ENCODE measurements at places on chromosomes 12 and 14.

- DNase-seq, result no peak
Measured at GRCh38 chr12:9118158-9118557, 2.4 kb upstream of the A2M start.

DNA sequence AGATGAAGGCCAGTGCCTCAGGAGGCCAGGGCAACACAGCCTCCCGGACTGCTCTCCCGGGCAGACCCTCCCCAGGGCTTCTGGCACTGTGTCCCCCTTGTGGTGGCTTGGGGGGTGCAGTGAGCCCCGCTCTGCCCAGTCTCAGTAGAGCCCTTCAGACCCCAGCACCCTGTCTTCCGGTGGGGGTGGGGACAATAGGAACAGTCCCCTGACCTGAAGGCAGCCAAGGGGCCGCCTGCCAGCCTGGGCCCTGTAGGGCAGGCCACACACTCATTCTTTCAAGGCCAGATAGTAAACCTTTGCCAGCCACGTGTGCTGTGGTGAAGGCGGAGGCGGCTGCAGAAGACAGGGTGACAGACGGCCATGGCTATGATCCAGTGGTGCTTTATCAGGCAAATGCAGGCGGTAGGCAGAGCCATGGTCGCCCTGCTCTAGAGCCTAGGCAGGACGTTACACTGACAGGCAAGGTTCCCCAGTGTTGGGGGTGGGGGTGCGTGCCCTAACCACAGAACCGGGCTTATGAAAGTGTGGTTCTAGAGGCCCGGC, 15.0 kb downstream of the ZFYVE21 start:
- DNase-seq, result no peak

GRCh38 chr12:125050868-125051267, 14.4 kb upstream of the AACS start:
- no peak for DNase-seq

DNA sequence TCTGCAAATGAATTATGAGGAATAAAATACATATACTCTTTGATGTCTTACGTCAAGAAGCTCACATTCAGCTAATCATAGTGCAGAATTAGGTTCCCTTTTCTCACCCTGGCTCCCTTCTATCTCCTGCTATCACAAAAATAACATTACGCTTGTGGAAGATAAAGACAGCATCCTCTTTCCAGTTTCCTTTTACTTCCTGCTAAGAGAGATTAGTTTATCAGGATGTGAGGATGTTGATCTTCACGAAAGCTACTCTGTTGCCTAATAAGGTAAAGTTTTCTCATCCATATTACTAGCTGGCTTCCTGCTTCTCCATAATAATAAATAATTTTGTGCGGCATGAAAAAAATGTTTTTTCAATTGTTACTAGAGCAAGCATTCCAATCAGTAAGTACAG, 217.7 kb upstream of the DCN start:
- DNase-seq, result no peak

- no peak for DNase-seq
Measured at GRCh38 chr12:74431801-74432200, 105.8 kb upstream of the ATXN7L3B start.

GRCh38 chr12:121455766-121456420, 56.0 kb downstream of the RNF34 start:
- no peak for DNase-seq

DNA sequence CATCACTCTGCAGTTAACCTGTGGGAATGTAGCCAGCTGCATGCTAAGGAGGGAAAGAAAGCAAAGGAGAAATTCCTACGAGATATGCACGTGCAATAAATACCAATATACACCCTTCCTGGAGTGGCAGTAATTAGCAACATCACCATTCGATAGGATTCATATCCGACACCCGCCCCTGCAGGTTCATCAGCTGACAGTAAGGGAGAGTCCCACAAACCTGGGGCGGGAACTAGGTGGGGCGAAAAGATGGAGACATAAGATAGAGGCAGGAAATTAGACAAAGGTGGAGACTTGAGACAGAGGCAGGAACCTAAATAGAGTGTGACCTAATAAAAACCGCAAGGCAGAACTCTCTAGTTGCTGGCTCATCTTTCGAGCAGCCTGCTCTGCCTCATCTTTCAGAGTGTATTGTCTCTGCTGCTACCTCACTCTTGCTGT, 51.6 kb downstream of the PLEKHG3 start:
- DNase-seq, result no peak

GRCh38 chr12:54225666-54226065, 36.9 kb upstream of the SMUG1 start:
- no peak for DNase-seq

- no peak for DNase-seq
Measured at GRCh38 chr12:76859611-76860010, 19.2 kb downstream of the CSRP2 start.

GRCh38 chr12:92360543-92360942, 214.9 kb upstream of the BTG1 start:
- DNase-seq, result no peak

- DNase-seq, result no peak
Measured at GRCh38 chr12:30930641-30931040, 4.1 kb downstream of the TSPAN11 start.

DNA sequence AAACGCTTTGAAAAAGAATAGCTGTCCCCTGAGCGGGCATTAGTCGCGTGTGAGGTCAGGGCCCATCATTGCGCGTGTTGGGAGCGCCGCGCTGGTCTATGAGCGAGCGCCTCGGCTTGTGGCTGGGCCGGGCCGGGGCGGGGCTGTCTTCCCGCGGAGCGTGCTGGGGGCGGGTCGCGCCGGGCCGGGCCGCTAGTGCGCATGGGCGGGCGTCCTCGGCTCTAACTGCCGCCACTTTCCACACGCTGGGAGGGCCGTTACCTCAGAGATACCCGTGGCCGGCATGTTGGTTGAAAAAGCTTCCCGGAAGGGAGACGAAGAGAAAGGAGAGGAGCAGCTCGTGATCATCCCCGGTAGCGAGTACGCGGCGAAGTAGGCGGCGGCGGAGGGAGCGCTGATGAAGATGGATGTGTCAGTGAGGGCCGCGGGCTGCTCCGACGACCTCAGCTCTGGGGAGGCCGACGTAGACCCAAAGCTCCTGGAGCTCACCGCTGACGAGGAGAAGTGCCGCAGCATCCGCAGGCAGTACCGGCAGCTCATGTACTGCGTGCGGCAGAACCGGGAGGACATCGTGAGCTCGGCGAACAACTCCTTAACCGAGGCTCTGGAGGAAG, at the start of gene EID3:
Gene EID3 (plus strand): TSS at position 202 of the 614 bp plus-strand sequence. CDS start 196 bp downstream, at position 398.
- peak; percentile 94 for DNase-seq

- no peak for DNase-seq
Measured at GRCh38 chr12:58645946-58646345, 274.4 kb downstream of the LRIG3 start.

DNA sequence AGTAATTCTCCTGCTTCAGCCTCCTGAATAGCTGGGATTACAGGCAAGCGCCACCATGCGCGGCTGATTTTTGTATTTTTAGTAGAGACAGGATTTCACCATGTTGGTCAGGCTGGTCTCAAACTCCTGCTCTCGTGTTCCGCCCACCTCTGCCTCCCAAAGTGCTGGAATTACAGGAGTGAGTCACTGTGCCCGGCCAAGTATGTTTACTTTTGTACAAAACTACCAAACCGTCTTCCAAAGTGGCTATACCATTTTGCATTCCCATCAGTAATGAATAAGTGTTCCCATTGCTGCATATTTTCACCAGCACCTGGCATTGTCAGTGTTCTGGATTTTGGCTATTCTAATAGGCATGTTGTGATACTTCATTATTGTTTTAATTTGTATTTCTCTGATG, 8.4 kb upstream of the KRT6A start:
- DNase-seq, result no peak
